ENCODE measurements at places on chromosomes 3 and 15. TPM values are rescaled to one million over a fixed set of nuclear protein-coding genes. Genes with fewer than 3 reads are reported as not detected.

The TTLL13 gene
- 0.69 TPM for total RNA-seq

The FHIT gene
- 16.1 TPM for total RNA-seq

- H3K4me3 ChIP-seq: no peak overlapping the region
- H3K27ac ChIP-seq: no peak overlapping the region
Measured at GRCh38 chr3:153595186-153595815, 433.3 kb downstream of the RAP2B start.

GRCh38 chr3:176974279-176974678, 223.0 kb downstream of the TBL1XR1 start:
- H3K27ac ChIP-seq: no peak overlapping the region
- no peaks in the 10 kb centered on the region for H3K27me3 ChIP-seq
- H3K4me1 ChIP-seq: no peaks in the 10 kb centered on the region
- DNase-seq: no peak
- H3K4me3 ChIP-seq: no peak overlapping the region

GRCh38 chr3:170162630-170163029, 18.9 kb downstream of the PHC3 start:
- H3K4me3 ChIP-seq: no peak overlapping the region
- H3K36me3 ChIP-seq: peaks cover 44% of the 10 kb centered on the region

DNA sequence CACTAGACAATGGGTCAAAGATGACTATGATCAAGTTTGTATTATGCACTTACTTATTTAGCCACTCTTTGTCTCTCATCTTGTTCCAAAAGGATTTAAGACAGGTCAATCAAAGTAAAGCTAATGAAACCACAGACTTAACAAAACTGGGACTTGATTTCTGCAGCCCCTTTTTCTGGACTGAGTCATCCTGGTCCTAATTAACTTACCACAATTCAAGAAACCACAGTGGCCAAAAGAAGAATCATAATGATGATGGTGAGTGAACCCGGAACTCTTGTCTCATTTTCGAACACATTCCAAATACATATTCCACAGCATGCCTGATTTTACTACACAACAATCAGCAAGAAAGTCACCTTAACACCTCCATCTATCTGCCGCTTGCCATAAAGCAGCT, 1333.0 kb downstream of the ROBO1 start:
- no peak for DNase-seq
- H3K27me3 ChIP-seq: no peaks in the 10 kb centered on the region
- no peak overlapping the region for H3K4me3 ChIP-seq
- H3K4me1 ChIP-seq: no peaks in the 10 kb centered on the region
- peak overlapping the region; percentile 71 for H3K27ac ChIP-seq
- H3K36me3 ChIP-seq: no peaks in the 10 kb centered on the region

GRCh38 chr15:71585159-71585558, 225.2 kb upstream of the NR2E3 start:
- H3K27ac ChIP-seq: no peak overlapping the region
- H3K36me3 ChIP-seq: peaks cover 4% of the 10 kb centered on the region
- peaks cover 4% of the 10 kb centered on the region for H3K4me1 ChIP-seq
- no peaks in the 10 kb centered on the region for H3K27me3 ChIP-seq

DNA sequence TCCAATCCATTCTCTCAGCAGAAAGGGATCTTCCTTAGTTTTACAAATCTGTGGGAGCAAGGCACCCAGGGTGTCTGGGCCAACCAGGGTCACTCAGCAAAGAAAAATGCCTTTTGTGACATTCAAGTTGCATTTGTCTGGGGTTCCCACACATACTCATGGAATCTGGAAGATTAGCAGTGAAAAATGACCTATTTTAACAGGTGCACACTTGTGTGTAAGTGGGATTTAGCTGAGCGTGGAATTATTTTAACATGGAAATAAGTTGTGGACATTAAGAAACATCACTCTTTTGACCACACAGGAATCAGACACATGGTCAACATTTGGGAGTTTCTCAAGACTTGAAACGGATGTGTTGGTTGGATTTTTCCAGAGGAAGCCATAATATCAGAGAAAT, 234.9 kb downstream of the OPA1 start:
- peaks cover 33% of the 10 kb centered on the region for H3K4me1 ChIP-seq
- no peaks in the 10 kb centered on the region for H3K27me3 ChIP-seq
- DNase-seq: no peak
- H3K27ac ChIP-seq: peak overlapping the region; percentile 21
- peaks cover 1% of the 10 kb centered on the region for H3K36me3 ChIP-seq

DNA sequence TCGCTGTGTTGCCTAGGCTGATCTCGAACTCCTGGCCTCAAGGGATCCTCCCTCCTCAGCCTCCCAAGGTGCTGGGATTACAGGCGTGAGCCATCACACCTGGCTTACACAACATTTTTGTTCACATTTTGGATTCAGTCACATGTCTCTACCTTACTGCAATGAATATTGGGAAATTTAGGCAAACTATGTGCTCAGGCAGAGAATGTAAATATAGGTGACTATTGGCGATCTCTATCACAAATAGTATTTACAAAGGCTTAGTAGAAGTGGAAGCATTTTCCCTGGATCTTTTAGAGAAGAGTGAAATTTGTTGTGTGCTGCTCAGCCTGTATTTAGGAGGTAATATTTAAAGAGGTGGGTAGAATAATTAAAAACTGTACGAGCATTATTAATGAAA, 20.7 kb downstream of the SCAANT1 start:
- H3K27me3 ChIP-seq: no peaks in the 10 kb centered on the region
- H3K36me3 ChIP-seq: peaks cover 6% of the 10 kb centered on the region
- no peak for DNase-seq
- no peak overlapping the region for H3K27ac ChIP-seq
- no peak overlapping the region for H3K4me3 ChIP-seq

- no peaks in the 10 kb centered on the region for H3K27me3 ChIP-seq
- no peak for DNase-seq
- H3K4me1 ChIP-seq: no peaks in the 10 kb centered on the region
- H3K4me3 ChIP-seq: no peak overlapping the region
- no peak overlapping the region for H3K27ac ChIP-seq
Measured at GRCh38 chr3:192229866-192230265, 497.5 kb downstream of the FGF12 start.

DNA sequence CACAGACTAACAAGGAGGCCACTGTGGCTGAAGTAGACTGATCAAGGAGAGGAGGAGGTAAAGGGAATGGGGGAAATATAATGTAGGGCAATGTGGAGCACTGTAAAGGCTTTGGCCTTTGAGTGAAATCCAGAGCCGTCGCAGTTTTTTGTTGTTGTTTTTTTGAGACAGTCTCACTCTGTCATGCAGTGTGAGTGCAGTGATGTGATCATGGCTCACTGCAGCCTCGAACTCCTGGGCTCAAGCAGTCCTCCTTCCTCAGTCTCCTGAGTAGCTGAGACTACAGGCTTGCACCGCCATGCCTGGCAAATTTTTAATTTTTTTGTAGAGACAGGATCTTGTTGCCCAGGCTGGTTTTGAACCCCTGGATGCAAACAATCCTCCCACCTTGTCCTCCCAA, 32.2 kb downstream of the PPP4R2 start:
- DNase-seq: no peak
- no peak overlapping the region for H3K4me3 ChIP-seq
- H3K4me1 ChIP-seq: peaks cover 35% of the 10 kb centered on the region
- H3K27ac ChIP-seq: peak overlapping the region; percentile 28
- H3K36me3 ChIP-seq: peaks cover 9% of the 10 kb centered on the region
- no peaks in the 10 kb centered on the region for H3K27me3 ChIP-seq

DNA sequence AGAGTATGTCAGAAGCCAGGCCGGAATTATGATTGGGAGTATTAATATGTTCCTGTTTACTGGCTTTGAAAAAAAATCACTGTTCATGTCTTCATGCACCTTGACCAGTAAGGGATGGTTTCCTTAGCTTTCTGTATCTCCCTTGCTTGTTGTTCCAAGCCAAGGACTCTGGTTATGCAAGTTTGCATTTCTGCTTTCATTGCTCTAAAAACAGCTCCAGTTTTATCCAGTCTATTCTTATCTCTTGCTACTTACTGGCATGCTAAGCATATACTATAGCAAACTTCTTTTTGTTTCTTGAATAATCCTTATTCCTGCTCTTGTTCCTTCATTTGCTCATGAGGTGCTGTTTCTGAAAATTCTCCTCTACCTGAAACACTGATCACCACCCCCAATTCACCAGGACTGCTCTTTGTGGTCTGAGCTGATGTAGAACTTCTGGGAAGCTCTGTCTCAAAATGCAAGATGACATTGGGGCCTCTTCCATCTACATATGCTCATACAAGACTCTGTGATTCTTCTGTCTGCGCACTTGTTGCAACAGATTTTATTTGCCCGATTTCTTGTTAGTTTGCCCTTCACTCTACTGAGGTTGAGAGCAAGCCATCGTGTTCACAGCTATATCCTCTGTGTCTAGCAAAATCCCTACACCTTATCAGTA, 173.0 kb downstream of the EBLN2 start:
- no peak overlapping the region for H3K4me3 ChIP-seq
- H3K4me1 ChIP-seq: peaks cover 3% of the 10 kb centered on the region
- H3K36me3 ChIP-seq: no peaks in the 10 kb centered on the region

All from progenitor cell of endocrine pancreas (in vitro differentiated cells).